Fibroblast of gingiva (primary cell): ENCODE measurements at places on chromosomes 16 and 17.

GRCh38 chr16:78786635-78787034, 687.2 kb downstream of the WWOX start:
- no peak for DNase-seq

DNA sequence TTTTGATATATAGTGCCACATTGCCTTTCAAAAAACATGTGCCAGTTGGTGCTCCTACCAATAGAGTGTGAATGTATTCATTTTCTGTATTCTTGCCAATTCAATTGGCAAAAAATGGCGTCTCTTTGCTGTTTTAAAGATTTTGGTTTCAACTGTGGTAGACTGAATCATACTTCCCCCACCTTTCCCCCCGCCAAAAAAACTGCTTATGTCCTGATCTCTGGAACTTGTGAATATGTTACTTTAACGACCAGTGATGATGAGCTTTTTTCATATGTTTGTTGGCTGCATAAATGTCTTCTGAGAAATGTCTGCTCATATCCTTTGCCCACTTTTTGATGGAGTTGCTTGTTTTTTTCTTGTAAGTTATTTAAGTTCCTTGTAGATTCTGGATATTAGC, 325.1 kb upstream of the KCNJ16 start:
- DNase-seq = no peak

DNA sequence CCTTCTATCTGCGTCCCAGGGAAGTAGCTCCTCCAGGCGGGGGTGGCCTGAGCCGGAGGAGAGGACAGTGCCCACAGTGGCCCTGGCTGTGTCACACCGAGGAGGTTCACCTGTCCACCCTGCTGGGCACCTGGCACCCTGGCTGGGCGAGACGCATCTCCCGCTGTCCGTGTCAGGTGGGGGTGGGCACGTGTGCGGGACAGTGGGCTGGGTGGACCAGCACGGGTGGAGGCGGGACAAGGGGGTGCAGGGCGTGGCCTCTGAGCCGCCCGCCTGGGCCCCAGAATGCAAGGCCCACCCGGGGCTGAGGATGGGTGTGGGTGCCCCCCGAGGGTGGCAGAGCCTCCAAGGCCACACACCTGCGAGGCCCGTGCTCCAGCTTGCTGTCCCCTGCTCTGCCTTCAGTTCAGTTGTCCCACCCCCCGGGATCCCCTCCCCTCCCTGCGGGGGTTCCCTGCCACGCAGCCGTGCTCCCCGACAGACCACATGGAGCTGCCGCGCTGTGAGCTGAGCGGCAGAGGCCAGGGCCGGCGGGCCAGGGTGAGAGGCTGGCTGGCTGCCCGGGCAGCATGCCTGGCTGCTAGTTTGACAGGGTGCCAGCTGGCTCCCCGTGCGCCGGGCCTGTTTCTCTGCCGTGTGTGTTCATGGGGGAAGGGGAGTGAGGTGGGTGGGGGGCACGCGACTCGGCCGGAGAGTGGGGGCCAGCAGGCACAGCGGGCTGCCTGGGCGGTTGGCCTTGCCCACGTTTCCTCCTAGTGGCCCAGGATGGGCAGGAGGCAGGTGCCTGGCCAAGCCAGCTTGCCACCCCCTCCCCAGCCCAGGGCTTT, 33.9 kb downstream of the BAHCC1 start:
- peak; percentile 70 for DNase-seq

DNA sequence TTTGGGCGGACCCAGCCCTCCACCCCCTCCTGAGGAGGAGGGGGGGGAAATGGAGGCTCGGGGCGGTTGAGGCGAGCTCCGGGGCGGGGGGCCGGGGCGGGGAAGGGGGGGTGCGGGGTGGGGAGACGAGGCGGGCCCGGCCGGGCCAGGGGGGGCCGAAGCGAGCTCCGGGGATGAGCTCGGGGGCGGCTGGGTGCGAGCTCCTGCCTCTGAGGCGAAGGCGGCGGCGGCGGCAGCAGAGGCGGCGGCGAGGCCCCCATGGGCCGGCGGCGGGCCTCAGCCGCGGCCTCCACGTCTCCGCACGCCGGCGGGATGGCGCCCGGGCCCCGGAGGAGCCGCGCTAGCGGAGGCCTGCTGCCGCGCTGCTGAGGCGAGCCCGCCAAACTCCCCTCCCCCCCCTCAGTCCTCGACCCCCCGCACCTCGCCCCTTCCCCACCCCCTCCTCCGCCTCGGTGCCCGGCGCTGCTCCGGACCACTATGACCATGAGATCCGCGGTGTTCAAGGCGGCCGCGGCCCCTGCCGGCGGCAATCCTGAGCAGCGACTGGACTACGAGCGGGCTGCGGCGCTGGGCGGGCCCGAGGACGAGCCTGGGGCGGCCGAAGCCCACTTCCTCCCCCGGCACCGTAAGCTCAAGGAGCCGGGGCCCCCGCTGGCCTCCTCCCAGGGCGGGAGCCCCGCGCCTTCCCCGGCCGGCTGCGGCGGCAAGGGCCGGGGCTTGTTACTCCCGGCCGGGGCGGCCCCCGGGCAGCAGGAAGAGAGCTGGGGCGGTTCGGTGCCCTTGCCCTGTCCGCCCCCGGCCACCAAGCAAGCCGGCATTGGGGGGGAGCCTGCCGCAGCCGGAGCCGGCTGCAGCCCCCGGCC, 596 bp downstream of the MSL1 start:
- DNase-seq = no peak

GRCh38 chr17:5127910-5128309, 12.1 kb downstream of the USP6 start:
- no peak for DNase-seq

GRCh38 chr16:55052741-55053415, 122.2 kb downstream of the IRX5 start:
- DNase-seq = no peak

DNA sequence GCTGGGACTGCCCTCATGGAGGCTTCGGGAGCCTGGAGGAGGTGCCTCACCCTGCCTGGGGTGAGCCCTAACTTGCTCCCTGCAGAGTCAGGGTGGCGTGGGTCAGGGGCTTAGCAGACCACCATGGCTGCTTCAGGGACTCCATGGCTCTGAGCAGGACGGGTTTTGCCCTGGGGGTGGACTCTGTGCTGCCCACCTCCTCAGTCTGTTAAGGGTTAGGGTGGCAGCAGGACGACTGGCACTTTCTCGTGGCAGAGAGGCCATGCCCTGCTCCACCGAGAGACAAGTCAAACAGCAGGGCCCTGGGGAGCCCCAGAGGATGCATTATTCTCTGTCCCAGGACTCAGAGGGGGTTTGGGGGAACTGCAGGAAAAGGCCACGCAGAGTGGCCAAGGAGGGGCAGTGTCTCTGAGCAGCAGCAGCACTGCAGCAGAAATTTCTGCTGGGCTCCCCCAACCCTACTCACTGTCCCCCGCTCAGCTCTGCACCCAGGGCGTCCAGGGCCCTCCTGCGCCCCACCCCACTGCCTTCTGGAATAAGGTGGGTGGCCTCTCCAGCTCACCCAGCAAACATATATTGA, 1.8 kb upstream of the PRSS22 start:
- no peak for DNase-seq

- no peak for DNase-seq
Measured at GRCh38 chr16:26594666-26595065, 472.1 kb upstream of the C16orf82 start.

- DNase-seq = no peak
Measured at GRCh38 chr16:70444249-70445063, 5.6 kb upstream of the ST3GAL2 start.

DNA sequence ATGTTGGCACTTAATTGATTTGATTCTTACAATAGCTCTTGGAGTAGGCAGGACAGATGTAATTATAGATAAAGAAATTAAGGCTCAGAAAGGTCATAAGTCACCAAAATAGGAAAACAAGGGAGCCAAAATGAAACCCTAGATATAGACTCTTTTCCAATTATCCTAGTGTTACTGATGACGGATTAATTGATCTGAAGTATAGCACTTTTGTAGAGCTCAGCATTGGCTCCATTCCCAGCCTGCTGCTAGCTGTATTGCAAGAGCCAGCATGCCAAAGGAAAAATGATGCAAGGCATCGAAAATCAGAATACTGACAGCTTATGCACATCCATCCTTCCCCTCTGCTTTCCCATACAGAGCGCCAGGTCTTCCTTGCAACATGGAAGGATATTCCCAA, 21.6 kb upstream of the RASL10B start:
- DNase-seq = peak; percentile 61

DNA sequence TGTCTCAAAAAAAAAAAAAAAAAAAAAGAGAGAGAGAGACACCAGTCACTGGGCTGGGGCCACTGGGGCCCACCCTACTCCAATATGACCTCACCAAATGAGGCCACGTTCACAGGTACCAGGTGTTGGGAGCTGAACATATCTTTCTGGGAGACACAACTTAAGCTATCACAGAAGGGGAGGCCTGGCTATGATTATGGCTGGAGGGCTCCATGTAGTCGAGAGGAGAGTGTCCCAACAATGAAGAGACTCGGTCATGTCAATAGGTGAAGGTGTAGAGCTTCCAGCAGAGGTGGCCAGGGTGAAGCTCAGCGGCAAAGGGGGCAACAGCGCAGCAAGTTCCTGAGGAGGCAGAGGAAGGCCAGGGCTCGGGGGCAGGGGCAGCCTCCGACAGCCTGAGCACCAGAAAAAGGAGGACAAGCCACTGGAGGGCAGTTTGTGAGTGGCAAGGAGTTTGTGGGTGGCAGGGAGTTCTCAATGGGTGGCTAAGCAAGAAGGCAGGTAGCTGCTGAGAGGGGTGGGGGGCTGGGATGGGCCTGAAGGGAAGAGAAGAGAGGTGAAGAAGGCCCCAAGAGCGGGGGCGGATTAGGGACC, 28.0 kb downstream of the ABCC3 start:
- DNase-seq = no peak

DNA sequence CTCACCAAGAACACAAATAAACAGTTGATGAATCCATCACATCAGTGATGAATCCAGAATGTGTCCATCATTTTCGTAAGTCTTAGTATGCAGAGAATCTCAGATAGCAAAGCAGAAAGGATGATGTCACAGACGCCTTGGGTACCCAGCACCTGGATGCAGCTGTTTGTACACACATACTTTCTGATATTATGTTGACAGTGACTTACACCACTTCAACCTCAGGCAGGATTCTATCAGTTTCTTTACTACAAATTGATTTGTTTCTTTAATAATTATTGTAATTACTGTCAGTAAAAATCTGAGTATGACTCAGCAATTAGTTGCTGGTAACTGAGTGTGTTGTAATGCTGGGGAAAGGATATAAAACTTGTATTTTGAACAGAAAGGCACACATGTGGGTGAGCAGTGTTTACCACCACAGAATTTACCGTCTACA, 159.8 kb downstream of the RPTOR start:
- DNase-seq = peak; percentile 14

- DNase-seq = no peak
Measured at GRCh38 chr16:68005786-68006286, 6.6 kb upstream of the DPEP2 start.

- no peak for DNase-seq
Measured at GRCh38 chr16:11239644-11240632, 16.1 kb downstream of the SOCS1 start.

GRCh38 chr17:562174-562573, 152.5 kb downstream of the VPS53 start:
- DNase-seq = no peak
